ENCODE measurements at places on chromosomes 12 and 14.

- DNase-seq = no peak
These were observed 76.3 kb upstream of the TBX3 start for GRCh38 chr12:114760151-114760877.

GRCh38 chr12:73220951-73221350 lies 948.8 kb downstream of the TRHDE start:
- no peak for DNase-seq

- no peak for DNase-seq
These were observed 244.4 kb downstream of the ZFP36L1 start for GRCh38 chr14:68548194-68549076.

- DNase-seq = no peak
These were observed 23.8 kb upstream of the PYROXD1 start for GRCh38 chr12:21413369-21414277.

DNA sequence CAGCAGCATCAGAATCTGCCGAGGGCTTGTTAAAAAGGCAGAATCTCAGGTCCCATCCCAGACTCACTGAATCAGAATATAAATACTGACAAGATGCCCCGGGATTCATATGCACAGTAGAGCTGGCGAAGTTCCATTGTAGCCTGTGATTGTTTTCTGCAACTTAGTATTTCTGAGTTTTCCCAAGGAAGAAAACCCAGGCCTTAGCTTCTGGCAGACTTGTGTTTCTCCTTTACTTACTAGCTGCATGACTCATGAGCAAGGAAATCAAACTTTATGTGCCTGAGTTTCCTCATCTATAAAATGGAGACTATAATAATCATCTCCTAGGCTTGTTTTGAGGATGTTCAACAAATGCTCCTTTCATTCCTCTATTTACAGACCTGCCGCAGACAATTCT lies 278.5 kb upstream of the PLEKHG7 start:
- no peak for DNase-seq

Data from NCI-H2171 (cell line).